ENCODE measurements at places on chromosomes 1 and 21.

GRCh38 chr1:166297993-166298392 is 131.2 kb upstream of the FAM78B start:
- no peak for DNase-seq

DNA sequence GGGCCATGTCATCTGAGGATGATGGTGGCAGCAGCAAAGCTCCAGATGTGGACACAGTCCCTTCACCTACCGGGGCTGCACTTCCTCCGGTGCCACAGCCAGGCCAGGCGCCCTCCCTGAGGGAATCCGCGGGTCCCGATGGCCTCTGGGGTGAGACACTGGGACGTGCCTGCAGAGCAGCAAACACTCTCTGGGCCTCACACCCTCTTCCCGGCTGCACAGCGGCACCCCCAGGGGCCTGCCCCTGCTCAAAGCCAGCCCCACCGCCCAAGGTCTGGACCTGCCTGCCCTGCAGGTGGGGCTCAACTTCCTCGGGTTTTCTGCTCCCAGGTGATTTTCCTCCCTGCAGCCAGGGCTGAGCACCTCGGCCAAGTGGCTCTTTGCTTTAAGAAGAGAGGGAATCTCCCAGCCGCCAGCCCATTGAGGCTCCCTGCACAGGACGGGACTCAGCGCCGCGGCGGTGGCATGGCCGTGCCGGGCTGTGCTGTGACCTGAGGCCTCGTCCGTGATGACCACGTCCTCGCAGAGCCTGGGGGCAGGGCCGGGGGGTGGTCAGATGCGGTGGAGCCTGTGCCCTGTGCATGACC is 21.3 kb upstream of the COL18A1 start:
- DNase-seq = no peak

DNA sequence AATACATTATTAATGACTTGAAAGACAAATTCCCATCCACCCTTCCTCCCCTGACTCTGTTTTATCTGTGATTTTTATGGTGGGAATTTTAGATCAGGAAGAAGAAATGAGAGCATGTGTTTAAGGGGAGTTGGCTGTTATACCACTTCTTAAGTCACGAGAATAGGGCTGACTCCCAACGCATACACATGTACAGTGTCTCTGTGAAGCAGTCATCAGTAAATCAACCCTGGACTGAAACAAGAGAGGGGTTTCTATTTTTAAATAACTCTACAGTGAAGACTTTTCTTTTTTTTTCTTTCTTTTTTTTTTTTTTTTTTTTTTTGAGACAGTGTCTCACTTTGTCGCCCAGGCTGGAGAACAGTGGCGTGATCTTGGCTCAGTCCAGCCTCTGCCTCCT is 106.1 kb downstream of the LBR start:
- DNase-seq = no peak

DNA sequence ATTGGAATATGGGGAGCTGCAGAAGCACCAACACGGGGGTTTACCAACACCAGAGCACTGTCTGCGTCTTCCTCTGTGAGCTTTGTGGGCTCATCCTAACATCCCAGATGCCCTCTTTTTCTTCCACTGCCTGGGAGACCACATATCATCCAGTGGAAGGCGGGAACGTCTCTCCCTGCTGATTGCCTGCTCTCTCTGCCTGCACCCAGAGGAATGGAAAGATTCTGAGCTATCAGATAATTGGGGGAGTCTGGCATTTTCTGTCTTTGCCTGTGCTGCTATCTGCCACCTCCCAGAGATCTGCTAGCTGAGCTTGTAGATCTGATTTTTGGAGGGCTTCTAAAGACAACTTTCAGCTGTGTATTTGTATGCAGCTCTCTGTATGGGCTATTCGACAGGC is 166.2 kb upstream of the PLXNA2 start:
- no peak for DNase-seq

DNA sequence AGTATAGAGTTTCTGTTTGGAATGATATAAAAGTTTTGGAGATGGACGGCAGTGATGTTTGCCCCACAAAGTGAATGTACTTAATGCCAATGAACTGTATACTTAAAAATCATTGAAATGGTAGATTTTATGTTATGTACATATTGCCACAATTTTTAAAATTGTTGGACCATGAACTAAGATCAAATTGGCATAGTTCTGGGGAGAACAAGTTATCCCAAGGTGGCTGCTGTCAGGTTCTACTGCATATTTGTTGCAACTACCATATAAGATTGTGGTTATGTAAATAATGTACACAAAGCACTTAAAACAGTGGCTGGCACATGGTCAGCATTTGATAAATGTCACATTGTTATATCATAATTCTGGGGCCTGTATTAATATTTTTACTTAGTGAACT is 466.4 kb downstream of the SIPA1L2 start:
- no peak for DNase-seq

- DNase-seq = no peak
Observed at GRCh38 chr1:11204396-11205190, 15.4 kb downstream of the ANGPTL7 start.

DNA sequence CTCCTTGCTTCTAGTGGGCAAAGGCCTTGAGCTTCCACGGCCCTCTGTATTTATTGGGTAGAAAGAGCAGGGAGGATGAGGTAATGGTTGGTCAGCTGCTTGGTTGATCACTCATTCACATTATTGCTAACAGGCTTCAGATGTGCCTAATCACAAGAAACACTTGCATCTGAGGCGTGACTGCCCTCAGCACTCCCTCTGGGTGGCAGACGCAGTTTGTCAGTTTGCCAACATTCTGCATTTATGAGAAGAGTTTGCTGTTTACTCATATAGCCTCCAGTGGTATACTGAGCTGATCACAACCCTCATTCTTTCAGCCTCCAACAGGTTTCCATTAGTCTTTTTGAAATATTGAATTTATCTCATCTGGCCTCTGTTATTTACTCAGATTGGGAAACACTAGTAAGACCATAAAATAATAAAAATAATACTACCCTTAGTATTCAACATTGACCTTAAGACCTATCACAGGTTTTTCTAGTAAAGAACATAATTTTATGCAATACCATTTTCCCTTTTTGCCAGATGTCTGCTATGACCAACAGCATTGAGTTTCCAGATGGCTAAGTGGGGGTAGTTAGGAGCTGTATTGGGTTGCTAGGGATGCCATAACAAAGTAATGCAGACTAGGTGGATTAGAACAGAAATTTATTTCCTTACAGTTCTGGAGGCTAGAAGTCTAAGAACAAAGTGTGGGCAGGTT is 53.3 kb downstream of the PTGFR start:
- DNase-seq = no peak

GRCh38 chr1:12461754-12462153 is 156.3 kb downstream of the DHRS3 start:
- no peak for DNase-seq

GRCh38 chr1:159469921-159470533 is 30.5 kb downstream of the OR10J1 start:
- DNase-seq = no peak

DNA sequence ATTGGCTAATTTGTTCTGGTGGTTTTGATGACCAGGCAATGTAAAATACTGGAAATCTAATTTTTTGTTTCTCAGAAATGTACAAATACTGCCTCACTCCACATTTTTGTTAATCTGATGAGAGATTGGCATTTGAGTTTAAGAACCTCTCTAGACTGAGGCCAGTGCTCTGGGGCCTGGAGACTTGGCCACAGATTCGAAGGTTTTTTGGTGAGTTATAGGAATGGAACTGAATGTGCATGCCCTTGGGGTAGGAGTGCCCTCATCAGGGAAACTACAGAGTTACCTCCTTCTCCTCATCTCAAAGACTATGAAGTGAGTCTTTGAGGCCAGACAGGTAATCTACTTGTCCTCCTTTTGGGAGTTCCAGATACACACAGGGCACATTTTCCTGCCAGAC is 347.9 kb downstream of the LTN1 start:
- DNase-seq = no peak

GRCh38 chr1:59128239-59128736 is 168.6 kb upstream of the FGGY start:
- no peak for DNase-seq

GRCh38 chr1:12477314-12477713 is 140.7 kb downstream of the DHRS3 start:
- DNase-seq = no peak

DNA sequence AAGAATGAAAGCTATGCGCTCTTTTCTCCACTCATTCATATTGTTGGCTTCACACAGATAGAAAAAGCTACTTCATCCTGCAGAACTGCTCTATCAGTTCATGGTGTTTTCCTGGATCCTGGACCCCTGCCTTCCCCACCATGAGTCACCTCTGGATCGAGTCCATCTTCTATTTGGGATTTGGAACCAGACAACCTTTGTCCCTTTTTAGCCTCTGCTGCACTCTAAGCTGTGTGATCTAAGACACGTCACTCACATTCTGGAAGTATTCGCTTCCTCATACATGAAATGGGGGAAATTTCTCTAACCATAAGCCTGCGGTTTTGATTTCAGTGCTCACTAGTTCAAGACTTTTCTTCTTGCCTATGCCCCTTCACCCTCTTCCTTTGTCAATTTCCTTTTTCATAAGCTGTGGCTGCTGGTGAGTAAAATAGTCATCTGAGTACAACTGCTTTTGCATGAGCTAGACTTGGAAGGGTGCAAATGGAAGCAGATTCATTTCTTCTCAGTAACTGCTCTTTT is 14.1 kb upstream of the DEGS1 start:
- DNase-seq = peak; percentile 26

GRCh38 chr1:27527890-27528817 is 38.2 kb upstream of the WASF2 start:
- peak; percentile 69 for DNase-seq

DNA sequence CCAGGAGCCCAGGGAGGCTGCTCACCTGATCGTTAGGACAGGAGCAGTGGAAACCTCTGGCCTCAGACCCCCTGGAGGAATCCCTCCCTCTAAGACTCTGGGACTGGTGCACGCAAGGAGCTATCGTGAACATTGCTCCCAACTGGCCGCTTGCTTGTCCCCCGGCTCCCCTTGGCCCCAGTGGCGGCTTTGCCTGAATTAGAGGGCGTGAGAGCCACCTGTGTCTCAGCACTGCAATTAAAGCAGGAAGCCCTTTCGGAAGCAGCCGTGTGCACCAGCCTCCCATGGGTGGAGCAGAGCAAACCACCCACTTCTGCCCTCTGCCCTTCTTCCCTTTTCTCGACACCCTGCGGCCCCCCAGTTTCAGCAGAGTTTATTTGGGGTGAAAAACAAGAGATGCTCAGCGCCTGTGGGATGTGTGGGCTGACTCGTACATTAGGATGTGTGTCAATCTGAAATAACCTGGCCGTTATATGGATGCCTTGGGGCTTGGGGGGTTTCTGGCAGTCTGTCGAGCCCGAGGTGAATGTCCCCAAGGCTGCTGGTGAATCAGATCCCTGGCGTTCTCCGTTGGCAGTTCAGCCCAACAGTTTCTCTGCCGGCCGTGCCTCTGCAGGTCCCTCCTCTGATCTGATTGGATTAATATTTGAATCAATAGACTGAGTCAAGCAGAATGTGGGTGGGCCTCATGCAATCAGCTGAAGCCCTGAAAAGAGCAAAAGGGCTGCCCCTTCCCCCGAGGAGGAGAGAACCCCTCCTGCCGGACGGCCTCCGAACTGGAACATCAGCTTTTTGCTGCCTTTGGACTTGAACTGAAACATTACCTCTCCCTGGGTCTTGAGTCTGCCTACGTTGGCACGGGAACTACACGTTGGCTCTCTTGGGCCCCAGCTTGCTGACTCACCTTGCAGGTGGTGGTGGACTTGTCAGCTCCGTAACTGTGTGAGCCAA is 7.3 kb upstream of the UMODL1 start:
- peak; percentile 74 for DNase-seq

DNA sequence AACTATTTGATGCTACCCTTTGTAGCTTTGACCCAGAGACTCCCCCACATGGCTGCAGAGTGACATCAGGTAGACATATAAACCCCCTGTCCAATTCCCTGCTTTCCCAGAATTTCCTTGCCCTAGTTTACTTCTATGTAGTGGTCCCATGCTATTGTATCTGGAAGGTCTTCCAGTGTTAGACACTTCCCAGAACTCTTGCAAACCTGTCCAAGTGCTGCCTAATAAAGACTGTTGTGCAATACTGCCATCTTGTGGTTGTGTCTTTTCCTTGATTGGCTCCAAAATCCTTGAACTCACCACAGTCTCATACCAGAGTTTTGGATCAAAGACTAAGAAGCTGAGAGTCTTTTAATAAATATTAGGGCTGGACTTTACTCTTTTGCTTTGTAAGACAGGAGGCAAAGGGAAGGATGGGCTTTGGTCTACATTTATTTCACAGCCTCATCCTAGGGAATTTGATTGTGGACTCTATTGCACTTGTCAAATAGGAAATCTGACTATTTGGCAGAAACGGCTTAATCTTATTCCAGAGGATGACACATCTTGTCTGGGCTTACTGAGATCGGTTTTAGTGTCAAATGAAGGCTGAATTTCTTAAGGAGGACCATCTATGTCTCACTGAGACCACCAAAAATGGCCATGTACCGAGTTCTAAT is 169.9 kb downstream of the LRRC7 start:
- peak; percentile 3 for DNase-seq

GRCh38 chr1:30485072-30485471 is 238.3 kb downstream of the MATN1 start:
- no peak for DNase-seq

DNA sequence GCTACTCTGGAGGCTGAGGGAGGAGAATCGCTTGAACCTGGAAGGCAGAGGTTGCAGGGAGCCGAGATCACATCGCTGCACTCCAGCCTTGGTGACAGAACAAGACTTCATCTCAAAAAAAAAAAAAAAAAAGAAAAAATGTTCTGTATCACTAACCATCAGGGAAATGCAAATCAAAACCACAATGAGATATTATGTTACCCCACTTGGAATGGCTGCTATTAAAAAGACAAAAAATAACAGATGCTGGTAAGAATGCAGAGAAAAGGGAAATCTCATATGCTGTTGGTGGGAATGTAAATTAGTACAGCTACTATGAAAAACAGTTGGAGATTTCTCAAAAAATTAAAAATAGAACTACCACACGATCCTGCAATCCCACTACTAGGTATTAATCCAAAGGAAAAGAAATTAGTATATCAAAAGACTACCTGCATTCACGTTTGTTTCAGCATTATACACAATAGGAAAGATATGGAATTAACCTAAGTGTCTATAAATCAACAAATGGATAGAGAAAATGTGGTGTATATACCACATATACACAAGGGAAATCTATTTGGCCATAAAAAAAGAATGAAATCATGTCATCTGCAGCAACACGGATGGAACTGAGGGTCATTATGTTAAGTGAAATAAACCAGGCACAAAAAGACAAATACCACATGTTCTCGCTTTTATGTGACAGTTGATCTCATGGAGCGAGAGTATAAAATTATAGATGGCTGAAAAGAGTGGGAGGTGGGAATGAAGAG is 62.6 kb downstream of the ABL2 start:
- DNase-seq = no peak

DNA sequence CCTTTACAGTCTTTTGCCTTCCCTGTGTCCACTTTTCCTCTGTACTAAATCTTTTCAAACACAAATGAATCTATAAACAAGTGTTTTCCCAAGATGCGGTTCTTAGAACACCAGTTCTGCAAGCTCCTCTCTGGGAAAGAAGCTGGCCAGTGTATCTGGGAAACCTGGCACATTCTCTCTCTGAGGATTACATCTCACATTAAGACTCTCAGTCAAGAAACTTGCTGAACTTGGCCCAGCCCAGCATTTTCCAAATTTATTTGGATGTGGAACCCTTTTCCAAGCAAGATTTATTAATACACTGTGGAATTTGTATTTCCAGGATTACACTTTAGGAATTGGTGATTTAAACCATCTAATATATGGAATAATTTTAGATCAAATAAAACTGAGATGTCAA is 105.7 kb downstream of the ZNF281 start:
- no peak for DNase-seq

Data from CD4-positive, alpha-beta T cell treated with Interleukin-17A for 4 hours (primary cell).